Activated T-helper 17 cell treated with anti-CD3 and anti-CD28 coated beads, Interleukin-2, amount 50 U/mL, for 72 hours (primary cell): ENCODE measurements at places on chromosomes 12 and 14. TPM values are rescaled to one million over a fixed set of nuclear protein-coding genes. Genes with fewer than 3 reads are reported as not detected.
A peak's percentile ranks its signal among the peaks of the same experiment; 100 is the strongest.

DNA sequence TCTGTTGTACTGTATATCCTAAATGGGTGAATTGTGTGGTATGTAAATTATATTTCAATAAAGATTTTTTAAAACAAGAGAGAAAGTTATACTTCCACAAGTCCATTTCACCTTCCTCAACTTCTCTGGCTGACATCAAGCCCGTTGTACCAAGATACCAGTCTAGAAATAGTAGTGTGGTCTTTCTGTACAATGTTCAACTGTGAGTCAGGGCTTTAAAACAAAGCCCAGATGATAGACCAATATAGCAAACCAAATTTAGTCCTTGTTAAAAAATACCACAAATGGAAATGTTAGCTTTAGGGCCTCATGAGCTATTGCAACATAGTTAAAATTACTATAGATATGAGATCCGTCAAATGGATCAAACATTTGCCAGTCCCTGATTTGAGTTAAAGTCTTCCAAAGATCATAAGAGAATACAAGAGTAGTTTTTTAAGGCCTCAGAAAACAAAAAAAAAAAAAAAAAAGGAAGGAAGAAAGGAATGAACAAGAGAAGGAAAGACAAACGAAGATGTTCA, 49.0 kb upstream of the EGLN3 start:
- no peak for ATAC-seq

DNA sequence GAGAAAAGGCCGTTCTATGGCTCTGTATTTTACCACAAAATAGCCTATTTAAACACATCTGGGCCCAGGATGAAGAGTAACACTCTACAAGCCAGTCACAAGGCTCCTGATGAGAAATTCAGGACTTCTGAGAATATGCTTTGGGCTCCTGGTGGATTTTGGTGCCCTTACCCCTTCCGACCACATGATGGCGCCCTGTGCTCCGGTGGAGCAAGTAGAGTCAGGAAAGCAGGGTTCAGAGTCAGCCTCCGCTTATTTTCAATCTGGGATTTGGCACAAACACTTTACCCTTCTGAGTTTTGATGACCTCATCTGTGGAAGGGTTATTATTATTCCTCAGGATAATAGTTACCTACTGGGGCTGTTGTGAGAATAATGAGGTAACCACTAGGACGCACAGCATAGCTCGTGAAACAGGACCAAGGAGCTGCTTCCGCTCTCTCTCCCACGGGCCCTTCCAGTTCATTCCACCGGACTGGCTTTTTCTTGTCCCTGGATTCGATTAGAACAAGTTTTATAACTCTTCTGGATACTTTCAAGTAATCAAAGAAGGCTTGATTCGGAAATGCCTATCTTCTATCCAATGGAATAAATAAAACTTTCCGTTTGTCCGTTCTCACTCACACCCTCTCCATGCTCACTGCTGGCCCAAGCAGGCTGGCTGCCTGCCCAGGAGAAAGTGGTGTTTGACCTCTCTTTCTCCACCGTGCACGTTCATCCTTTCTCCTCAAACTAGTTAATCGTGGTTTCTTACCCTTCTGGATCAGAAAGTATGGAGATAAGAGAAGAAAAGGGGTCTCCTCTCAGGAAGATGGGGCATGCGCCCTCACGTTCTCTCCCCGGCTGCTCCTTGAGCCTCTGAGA, 104.6 kb downstream of the GALC start:
- no peak for ATAC-seq

DNA sequence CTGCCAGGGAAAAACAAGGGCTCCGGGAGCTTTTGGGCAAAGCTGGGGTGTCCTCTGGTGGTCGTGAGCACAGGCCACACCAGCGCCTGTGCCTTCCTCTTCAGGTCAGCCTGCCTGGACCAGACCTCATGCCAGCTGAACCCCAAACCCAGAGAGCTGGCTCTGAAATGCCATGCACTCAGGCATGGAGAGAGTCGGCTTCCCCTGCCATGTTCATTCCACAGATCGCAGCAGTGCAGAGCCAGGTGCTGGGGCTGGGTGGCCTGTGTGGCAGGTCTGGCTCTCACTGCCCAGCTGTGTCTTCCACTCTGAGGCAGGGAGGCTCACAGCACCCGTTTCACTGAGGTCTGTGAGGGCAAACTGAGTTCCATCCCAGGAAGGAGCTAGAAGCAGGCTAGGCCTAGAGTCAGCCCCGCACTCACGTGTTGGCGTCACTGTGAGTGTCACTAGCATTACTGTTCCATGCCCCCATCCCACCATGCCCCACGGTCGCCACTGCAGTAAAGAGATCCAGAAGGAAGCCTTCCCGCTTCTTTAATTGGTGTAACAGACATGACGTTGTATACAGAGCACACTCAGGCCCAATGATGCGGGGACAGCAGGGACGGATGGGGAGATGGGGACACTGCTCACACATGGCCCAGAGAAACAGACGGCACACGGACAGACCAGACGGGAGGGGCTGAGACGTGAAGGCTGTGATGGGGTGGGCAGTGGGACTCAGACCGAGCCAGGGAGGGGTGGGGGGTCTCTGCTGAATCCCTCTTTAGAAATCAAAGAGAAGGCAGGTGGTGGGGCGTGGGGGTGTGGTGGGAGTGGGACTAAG, 2.7 kb downstream of the ARL6IP4 start:
- ATAC-seq: no peak

DNA sequence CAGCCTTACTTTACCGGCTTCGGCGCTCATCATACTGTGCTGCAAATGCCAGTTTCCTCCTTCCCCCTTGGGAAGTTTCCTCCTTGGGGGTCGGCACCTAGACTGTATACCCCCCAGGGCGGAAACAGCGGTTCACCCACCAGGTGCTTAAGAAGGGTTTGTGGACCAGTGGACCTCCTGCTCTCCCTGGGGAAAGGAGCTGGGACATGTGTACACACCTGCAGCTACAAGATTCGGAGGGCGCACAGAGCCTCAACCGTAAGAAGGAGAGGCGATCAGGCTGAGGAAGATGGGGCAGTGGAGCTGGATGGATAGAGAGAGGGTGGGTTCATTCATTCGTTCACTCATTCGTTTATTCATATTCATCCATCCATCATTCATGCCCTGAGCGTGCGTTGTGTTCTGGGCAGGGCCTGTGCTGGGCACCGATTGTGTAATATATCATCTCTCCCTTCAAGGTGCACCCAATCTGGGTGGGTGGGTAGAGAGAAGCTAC, 717 bp upstream of the ZNF839 start:
- ATAC-seq: peak; percentile 1

Gene ASCL1
- not detected for total RNA-seq

- peak; percentile 42 for ATAC-seq
These were observed 1.3 kb downstream of the CHST11 start for GRCh38 chr12:104457746-104458693.

Gene OR6C2
- not detected for total RNA-seq

DNA sequence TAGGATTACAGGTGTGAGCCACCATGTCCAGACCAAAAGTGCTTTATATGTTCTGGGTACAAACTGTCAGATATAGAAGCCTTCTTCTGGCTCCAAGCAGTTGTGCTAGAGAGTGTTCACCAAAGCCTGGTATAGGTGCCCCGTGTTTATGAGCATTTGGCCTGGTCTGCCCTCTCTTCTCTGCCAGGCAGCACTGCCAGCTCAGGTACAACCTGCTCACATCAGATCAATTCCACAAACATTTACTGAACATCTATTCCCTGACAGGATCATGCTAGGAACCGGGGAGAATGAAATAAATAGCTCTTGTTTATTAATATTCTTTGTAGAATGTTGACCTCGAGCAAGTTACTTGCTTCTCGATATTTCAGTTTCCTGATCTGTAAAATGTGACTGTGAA, 20.0 kb upstream of the SOCS2 start:
- no peak for ATAC-seq

DNA sequence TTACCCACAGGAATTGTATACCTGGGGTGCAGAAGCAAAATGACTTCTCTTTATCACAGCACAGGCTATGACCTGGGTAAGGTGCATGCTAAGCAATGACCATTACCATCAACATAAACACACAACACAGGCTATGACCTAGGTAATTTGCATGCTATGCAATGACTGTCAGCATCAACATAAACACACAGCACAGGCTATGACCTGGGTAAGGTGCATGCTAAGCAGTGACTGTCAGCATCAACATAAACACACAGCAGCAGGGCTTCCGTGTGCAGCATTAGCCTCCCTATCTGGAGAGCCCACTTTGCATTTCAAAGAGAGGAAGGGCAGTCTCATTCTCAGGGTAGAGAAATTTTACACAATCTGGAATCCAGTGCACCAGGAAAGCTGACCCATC, 583.0 kb downstream of the TMEM121 start:
- no peak for ATAC-seq

GRCh38 chr14:101233808-101234207, 327.5 kb upstream of the DIO3 start:
- ATAC-seq: no peak

Gene FGF23
- not detected for total RNA-seq

DNA sequence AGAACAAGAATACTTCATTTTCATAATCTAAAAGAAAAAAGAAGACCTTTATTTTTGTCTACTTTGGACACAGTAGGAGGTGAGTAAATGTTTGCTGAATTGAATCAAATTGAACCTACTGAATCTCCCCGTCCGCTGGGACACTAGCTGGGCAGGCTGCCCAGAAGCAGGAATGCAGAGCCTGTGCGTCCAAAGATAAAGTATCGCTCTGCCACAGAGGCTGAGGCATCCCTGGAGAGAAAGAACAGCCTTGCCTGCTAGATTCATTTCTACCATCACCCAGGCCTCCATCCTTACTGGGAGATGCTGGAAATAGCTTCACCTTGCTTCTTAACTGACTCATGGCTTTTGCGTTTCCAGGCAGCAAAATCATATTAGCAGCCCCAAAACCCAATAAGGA, 64.1 kb upstream of the TSPAN11 start:
- ATAC-seq: no peak

DNA sequence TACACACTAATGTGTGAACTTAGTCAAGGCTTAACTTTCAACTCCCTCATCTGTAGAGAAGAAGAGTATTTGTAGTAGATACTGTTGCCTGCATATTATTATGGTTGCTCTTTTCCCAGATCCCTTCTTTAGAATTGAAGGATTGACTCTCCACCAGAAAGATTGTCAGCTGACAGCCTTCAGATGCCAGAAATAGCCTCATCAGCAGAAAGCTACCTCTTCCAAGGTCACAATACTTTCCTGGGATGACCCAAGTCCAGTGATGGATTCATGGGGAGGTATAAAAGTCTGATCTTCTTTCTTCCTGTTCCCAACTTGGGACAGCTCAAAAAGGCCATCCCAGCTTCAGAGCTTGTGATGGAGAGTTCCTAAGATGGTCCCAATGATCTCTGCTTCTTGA, 78.2 kb downstream of the TBX5 start:
- ATAC-seq: no peak

DNA sequence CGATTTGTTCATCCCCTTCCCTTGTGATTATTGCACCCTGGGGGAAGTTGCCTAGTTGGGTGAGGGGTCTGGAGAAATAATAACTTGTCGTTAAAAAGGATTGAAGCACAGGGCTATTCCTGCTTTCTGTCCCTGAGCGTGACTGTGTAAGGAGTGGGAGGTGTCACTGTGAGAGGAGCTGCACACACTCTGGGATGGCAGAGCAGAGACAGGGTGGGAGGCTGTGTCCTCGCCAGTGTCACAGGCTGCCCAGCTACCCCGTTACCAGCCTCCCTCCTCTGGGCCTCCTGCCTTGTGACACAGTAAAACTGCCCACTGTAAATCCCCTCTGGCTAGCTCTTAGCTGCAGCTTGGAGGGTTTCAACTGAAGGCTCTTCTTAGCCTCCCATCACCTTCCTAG, 460.6 kb downstream of the AACS start:
- ATAC-seq: no peak

- ATAC-seq: no peak
These were observed 20.1 kb downstream of the ZNF84 start for GRCh38 chr12:133057446-133057845.

DNA sequence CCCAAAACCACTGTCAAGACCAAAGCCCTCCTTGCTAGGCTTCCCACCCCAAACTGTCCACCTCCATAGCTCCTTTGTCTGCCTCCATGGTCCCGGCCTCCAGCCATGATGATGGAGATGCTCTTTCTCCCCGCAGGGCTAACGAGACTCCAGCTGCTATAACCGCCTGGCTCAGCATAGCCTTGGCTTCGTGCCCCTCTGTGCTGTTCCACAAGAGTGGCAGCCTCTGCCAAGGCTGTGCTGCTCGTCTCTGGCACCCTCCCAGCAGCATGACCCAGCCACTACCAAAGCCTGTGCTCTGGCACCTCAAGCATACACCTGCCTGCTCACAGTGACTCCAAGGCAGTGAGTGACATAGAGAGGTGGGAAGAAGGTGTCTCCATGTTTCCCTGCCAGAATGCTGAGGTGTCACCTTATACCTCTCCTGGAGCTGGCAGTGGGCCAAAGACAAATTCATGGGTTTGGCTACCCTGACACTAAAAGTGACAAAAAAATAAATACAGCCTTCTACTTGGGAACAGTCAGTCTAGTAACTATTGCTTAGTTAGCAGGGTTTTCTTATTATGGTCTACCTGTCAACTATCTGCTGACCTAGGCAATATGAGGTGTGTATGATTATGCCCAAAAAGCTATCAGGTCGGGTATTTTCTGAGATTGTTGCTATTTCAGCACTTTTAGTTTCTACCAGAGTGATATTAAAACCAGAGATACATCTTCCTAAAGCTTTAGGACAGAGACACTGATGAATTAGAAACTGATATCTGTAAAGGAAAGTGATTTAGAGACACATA, 16.1 kb upstream of the KRT73 start:
- ATAC-seq: no peak

Gene ANKRD13A
- 68.5 TPM for total RNA-seq

DNA sequence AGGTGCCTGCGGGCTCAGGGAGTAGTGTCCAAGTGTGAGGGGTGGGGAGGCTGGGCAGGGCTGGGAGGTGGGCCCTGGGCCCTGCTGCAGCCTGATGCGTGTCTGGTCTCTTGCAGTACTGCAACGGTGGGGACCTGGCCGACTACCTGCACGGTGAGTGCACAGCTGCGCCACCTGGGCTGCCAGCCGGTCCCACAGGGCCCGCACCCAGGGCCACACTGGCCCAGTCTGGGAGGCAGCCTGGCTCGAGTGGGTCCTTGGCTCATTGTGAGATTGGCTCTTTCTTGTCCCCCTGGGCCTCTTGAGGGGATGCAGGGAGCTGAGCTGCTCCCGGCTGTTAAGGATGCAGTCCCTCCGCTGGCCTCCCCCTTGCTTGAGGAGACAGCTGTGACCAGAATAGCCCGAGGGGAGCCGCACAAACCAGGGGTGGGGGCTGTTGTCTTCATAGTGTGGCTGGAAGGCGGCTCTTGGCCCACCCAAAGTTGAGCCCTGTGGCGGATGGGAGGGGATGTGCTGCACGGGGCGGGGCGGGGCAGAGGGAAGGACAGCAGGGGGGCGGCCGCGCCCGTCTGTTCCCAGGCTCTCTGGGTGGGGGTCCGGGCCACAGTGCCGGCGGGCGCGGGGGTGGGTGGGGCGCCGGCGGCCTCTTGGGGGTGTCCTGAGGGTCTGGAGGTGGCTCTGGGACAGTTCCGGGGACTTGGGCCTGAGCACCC, 13.1 kb downstream of the ULK1 start:
- no peak for ATAC-seq

Gene ANO4
- total RNA-seq: not detected

DNA sequence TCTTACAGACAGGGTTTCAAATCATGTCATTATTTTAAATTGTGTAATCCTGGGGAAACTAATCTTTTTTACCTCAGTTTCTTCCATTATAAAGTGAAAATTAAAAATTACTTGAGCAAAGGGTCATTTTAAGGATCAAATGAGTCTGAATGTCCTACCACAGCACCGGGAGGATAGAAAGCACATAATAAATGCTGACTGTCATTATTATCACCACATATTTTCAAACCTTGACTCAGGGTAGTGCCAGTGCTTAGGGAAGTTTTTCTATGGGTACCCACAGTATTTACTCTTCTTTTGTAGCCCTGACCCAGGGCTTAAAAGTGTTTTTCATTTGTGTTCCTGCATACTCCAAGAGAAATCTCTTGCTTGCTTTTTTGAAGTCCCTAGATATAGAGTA, 60.5 kb downstream of the KCNMB4 start:
- no peak for ATAC-seq
